ENCODE measurements at places on chromosomes 5 and 9. TPM values are rescaled to one million over a fixed set of nuclear protein-coding genes. Genes with fewer than 3 reads are reported as not detected.

DNA sequence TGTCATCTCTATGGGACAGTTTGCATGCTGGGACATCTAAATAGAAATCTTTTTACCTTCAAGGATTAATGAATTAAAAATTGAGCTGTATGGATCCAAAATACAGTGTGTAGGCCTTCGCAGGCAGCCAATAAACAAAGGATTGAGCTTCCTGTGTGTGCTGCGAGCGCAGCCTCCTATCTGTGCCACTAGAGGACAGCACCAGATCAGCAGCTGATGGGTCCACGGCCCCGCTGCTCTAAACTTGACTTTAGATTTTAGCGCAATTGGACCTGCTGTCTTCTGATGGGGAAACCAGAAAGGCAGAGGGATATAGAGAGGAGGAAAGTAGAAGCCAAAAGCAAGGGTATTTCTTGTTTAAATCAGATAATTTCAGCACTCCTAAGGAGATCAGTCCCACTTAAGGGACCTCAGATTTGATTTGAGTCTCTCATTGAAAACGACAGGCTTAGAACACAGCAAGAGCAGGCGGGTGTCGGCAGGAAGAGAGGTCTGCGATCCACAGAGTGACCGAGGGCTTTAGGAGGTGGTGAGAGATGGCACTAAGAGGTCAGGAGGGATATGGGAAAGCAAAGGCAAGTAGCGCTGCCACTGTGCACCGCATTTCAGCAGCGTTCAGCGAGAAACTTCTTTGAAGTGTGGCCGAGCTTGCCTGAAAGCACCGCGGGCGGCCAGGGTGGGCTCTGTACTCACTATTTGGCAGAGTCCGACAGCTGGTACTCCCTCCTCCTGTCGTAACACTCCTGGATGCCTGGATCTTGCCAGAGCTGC is 214.3 kb downstream of the GNA14 start:
- DNase-seq: no peak

DNA sequence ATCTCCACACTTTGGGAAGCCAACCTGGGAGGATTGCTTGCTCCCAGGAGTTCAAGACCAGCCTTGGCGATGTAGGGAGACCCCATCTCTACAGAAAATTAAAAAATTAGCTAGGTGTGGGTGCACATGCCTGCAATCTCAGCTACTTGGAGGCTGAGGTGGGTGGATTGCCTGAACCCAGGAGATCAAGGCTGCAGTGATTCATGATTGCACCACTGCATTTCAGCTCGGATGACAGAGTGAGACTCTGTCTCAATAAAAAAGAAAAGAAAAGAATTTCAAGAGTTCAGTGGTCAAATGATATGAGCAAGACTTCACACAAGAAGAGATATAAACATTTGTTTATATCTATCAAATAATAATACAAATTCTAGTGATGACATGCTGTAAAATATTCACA is 23.0 kb upstream of the MTAP start:
- no peak for DNase-seq

DNA sequence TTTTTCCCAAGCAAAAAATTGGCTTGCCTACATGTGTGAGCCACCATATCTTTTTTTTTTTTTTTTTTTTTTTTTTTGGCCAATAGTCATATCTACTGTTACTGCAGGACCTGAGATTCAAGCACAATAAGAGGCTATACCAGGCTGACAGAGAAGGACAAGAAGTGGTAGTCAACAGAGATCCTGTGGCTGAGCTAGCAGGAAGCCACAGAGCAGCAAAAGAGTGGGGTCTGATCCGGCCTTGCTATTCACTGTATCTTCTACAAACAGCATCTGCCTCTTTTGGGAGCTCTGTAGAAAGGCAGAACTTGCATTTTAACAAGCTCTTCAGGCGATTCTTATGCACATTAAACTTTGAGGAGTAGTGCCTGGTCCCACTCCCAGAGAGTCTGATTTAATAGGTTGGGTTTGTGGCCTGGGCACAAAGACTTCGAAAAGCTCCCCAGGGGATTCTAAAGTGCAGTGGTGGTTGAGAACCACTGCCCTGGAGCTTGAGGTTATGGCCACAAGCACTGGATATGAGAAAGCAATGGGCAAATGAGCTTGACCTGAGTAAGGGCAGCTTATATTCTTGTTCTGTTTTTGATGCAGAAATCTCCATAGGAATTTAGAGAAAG is 162.8 kb downstream of the PIK3R1 start:
- DNase-seq: no peak

GRCh38 chr9:128771094-128771721 is 519 bp downstream of the ZER1 start:
- peak; percentile 57 for DNase-seq

ZBED3 gene
- total RNA-seq: 46.7 TPM

PCDHGB2 gene
- 10.5 TPM for total RNA-seq

EPB41L4A gene
- total RNA-seq: 22.0 TPM

All from breast epithelium (tissue), 4 donors.